ENCODE measurements at places on chromosomes 2 and 18.

DNA sequence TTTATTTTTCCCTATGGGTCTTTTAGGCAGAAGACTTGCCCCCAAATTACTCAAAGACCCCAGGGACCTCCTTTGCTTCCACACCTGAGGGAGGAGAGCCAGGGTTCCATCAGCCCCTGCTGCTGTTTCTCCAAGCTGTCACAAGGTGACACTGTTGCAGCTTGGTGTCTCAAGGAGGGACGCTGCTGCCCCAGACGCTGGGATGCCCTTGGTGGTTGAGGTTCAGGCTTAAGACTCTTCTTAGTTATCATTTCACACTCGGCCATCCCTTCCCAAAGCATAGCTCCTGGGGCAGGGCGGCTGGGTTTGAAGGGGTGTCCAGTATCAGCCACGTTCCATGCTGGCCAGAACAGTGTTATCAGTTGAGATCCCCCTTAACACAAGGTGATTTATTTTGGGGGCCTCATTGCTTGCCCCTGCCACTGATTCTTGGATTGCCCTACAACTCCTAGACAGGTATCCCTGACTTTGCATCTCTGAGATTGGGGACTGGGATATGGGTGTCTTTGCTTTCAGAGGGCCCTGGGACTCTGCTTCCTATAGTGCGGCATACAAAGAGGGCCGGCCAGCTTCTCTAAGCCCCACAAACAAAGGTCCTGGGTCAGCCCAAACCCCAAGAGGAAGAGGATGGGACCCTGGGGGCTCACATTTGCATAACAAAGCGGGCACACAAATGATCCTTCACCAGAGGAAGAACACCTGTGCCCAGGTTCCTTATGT is 22.7 kb downstream of the GPR55 start:
- peak; percentile 65 for DNase-seq

DNA sequence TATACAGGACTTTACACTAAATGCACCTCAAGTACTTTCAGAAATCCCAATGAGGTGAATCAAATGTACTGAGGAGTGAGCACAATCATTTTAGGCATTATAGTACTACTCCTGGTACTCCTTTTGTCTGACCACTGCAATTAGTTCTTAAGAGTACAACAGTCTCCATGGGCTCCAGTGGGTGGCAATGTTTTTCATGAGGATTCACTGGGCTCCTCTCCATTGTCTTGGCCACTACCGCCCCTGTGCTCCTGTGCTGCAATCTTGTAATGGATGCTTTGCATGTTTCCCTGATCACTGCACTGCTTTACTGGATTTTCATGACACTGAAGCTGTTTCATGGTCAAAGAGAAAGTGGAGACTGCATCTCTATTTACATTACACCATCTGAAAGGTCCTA is 268.5 kb upstream of the ZSWIM2 start:
- no peak for DNase-seq

- DNase-seq = no peak
These were observed 39.1 kb upstream of the MC4R start for GRCh38 chr18:60411715-60412114.

DNA sequence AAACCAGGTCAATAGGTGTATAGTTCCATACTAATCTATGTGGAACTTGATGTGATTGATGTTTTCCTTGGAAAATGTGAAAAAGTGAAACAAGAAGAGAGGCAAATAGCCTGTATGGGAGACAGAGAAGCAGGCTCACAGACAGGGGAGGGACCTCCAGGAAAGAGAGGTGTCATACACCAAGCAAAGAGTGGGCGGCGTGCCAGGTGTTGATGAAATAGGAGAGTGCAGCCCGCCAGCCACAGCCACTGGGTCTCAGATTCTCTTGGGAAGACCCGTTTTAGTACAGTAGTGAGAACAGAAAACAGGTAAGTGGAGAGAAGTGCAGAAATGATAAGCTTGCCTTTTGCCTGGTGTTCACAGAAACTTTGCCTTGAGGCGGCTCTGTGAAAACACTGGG is 301.9 kb downstream of the ZNF407 start:
- no peak for DNase-seq

DNA sequence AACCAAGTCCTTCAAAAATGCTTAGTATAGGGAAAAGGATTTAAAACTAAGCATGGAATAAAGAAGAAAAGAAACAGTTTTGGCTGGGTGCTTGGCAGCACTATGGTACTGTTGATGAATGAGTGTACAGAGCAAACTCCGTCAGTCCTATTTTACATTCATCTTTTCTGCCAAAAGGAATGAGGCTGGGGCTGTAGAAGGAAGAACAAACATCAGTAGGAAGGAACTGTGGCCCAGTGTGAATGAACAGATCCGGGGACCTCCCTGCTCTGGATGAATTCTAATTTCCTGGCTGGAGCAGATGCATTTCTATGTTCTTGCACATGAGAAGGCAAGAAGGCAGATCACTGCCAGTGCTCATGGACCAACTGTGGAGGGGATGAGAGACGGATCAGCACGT is 474.0 kb upstream of the MEIS1 start:
- DNase-seq = no peak

DNA sequence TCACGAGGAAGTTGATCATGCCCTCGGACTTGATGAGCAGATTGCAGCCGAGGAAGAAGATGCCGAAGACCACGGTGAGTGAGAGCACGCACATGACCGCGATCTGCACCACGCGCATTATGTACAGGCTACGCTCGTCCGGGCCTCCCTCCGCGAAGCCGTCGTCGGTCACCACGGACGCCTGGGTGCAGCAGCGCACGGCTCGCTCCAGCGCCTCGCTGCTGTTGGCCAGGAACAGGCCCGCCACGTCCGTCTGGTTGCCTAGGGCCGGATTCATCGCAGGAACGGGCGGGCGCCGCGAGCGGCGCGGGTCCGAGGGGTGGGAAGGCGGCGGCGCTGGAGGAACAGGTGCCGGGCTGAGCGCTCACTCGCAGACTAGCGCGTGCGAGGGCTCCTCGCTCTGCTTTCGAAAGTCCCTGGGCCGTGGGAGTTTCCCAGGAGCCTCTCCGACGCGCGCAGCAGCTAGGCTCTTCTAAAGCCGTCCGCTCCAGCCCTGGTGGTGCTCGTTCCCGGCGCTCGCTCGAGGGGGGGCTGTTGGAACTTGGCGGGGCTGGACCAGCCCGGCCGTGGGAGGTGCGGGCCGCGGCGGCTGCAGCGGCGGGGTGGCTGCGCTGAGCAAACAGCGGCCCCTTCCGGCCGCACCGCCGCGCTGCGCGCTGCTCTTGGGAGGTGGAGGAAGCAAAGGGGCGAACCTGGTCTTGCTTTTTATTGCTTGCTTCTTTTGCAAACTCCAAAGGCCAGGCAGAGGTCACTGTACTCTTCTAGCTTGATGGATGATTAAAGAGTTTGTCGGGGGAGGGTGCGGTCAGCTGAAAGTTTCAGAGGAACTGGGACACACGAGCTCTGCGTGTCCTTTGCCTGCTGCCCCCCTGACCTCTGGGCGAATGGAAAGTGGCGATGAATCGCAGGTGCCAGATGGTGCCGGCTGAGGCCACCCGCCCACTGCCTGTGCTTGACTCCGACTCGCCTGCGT is at the start of gene RPRM:
RPRM (minus strand) TSS at position 474 of the 973 bp plus-strand sequence; CDS start at position 277, 197 bp downstream.
- peak; percentile 39 for DNase-seq

DNA sequence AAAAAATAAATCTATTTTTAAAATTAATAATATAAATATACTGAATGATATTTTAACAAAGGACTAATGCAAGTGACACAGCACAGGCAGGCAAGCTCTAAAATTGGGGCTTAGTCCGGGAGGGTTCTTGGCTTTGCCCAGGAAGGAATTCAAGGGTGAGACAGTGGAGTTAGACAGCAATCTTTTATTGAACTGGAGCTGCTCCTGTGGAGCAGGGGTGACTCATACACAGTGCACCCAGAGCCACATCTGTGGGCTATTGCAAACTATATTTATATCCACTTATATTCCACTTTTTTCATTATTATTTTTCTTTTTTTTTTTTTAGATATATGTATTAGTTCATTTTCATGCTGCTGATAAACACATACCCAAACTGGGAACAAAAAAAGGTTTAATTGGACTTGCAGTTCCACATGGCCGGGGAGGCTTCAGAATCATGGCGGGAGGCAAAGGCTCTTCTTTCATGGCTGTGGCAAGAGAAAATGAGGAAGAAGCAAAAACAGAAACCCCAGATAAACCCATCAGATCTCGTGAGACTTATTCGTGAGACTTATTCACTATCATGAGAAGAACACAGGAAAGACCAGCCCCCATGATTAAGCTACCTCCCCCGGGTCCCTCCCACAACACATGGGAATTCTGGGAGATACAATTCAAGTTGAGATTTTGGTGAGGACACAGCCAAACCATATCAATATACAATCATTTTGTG is 437.1 kb downstream of the BCL11A start:
- no peak for DNase-seq

DNA sequence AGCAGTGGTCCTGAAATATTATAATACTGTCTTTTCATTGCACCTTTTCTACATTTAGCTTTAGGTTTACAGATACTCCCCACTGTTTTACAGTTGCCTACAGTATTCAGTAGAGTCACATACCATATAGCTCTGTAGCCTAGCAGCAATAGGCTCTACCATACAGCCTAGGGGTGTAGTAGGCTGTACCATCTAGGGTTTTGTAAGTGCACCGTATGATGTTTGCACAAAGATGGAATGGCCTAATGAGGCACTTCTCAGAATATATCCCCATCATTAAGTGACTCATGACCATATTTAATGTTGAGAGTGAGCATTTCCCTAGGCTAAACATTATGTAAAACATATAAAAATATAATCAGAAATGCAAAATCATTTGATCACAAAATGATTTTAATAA is 511.3 kb upstream of the RAB12 start:
- no peak for DNase-seq

GRCh38 chr2:129006135-129006886 is 687.6 kb upstream of the HS6ST1 start:
- no peak for DNase-seq

GRCh38 chr2:177689623-177690022 is 297.1 kb downstream of the AGPS start:
- DNase-seq = no peak

DNA sequence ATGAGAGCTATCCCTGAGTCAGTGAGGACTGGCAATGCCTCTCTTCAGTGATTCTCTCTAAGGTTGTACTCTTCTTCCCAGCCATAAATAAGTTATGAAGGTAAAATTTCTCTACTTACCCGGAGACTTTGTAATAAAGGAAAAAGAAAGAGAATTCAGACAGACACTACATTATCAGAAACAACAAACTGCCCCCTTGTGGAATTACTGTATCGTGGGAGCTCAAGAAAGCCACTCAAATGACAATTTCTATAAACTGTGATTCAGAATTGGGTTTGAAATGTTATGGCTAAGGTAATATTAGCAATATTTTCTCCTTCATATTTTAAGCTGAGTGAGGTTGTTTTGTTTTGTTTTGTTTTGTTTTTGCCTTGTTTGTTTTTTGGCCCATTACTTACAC is 155.8 kb upstream of the TANK start:
- DNase-seq = no peak

DNA sequence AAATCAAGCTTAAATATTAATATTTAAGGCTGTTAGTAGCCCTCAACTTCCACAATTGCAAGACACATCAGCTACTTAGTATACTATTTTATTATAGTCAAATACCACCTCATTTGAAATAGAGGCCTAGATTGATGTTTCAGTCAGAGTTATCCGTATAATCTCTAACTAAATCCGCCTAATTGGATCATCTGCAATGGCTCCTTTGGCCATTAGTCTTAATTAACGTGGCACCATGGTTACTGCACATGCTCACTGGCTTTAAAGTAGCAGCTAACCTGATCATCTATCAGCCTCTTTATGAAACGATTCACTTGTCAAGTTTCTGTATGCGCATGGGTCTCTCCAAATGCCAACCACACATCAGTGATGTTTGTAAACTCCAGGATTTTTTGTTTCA is 112.3 kb downstream of the COLEC12 start:
- DNase-seq = no peak

- no peak for DNase-seq
These were observed 63.5 kb downstream of the PLA2R1 start for GRCh38 chr2:159998961-159999360.

GRCh38 chr2:230668939-230669303 is 43.7 kb upstream of the CAB39 start:
- no peak for DNase-seq

All from CD4-positive, alpha-beta T cell treated with Interleukin-1 beta for 1 hour (primary cell).